ENCODE measurements at places on chromosomes 4 and X.

GRCh38 chr4:1767770-1768366 lies 25.2 kb upstream of the FGFR3 start:
- DNase-seq: peak; percentile 23

GRCh38 chr4:172514801-172515200 lies 653.8 kb upstream of the GALNT7 start:
- DNase-seq: no peak

DNA sequence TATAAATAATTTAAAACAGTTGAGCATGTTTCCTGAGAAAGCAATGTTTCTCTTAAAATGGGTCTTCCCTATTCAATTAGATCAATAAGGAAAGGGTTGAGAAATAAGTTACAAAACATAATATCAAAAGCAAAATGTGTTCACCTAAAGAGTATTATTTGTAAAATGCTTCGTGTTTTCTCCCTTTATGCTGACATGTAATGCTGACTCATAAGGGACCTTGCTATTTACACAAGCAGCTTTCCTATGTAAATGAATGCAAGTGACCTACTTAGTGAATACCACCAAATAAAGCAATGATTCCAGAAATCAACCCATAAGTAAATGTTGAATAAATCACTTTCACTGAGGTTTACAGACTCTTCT lies 91.5 kb downstream of the ELOVL6 start:
- no peak for DNase-seq

GRCh38 chr4:172104539-172104938 lies 291.3 kb downstream of the GALNTL6 start:
- no peak for DNase-seq

DNA sequence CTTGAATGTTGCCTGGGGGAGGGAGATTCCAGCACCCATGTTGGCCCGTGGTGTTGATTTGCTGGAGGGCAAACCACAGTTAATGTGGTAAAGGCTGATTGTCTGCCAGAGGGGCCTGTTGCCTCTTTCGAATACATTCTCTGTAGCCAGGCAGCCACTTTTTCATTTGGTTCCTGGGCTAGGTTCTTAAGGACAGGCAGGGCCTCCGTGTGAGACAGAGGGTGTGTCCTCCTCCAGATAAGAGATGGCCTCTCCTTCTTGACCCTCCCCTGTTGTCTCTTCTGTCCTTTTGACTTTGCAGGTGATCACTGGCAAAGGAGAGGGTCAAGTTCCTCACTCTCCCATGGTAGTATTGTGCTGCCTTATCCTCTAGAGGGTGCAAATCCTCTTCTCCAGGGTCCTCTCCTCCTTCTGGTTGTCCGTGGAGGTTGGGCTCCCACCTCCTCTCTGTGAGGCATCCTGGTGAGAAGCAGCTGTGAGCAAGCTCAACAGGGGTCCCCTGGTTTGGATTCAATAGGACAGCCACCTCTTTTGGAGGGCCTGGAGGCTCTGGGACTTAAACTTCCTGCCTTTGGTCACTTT lies 44.9 kb downstream of the ZNF182 start:
- no peak for DNase-seq

DNA sequence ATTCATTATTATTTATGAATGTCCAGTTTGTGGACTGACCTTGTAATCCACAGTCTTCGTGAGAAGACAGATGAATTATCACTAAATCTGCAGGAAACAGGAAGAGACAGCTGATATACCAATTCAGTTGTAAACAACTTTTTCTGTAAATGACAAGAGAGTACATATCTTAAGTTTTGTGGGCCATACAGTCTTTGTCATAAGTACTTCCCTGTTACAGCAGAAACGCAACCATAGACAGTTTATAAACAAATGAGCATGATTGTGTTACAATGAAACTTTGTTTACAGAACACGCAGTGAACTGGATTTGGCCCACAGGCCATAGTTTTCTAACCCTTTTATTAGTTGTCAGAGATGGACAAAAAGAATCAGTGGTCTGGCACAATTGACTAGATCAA lies 443.4 kb downstream of the PDGFC start:
- no peak for DNase-seq
